ENCODE measurements at places on chromosomes 5 and 9. TPM values are rescaled to one million over a fixed set of nuclear protein-coding genes. Genes with fewer than 3 reads are reported as not detected.

- peak; percentile 71 for DNase-seq
Observed at GRCh38 chr5:176436656-176437055, 11.5 kb upstream of the FAF2 start.

GRCh38 chr9:127253446-127253845 lies 11.1 kb upstream of the GARNL3 start:
- no peak for DNase-seq

DNA sequence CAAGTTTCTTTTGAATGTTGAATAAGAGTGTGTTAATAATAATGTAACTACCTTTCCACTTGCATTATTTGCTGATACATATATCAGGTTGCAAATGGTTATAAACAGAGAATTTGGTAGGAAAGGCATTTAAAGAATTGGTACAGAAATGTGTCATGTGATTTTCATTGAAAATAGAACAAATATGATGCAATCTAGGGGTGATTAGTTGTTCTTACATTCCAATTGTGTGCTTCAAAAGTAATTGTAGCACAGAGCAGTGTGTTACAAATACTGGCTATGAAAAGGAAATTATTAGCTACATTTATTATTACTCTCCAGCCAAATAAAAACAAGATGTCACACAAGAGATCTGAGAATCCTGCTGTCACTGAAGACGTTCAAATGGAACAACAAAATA lies 61.8 kb upstream of the PRDM9 start:
- DNase-seq, result no peak

STOM gene
- total RNA-seq, result 29.5 TPM

CATSPER3 gene
- total RNA-seq, result 0.06 TPM

Measured in Daoy (cell line).